Anterior cingulate cortex (tissue), 58 donors: ENCODE measurements at places on chromosomes 6 and 20.

DNA sequence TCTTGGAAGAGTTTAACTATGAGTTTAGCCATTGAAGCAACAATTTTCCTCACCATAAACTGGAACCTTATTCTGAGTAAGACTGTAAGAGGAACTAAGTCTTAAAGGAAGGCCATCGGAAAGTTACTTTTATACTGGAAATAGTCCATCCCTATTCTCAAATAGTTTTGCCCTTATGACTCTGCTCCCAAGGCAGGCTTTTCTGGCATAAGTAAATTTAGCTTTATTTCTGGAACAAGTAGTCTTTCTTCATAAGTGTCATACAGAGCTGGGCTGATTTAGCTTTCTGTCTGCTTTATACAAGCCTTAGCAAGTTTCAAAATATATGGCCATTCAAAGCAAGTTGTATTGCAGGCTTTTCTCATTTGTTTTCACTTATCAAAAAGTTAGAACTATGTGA, 328.1 kb downstream of the HACE1 start:
- no peak for DNase-seq

- DNase-seq, result no peak
These were observed 24.3 kb downstream of the LRRN4 start for GRCh38 chr20:6029538-6029937.

DNA sequence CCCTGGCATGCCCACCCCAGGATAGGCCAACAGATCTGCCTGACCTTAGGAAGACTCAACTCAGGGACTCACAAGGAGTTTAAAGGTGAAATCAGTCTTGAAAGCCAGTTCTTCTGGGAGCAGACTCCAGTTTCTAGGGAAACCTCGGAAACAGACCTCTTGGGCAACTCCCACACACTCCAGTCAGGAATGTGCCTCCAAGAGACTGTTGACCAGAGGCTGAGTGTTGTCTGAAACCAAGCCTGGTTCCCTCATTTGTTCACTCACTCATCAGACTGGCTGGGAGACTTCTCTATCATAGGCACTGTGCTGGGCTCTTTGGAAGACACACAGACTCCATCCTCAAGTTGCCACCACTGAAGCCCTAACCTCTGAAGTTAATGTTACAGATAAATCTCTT, 1.8 kb downstream of the TREM1 start:
- no peak for DNase-seq

GRCh38 chr20:19207541-19207940, 4.9 kb upstream of the SLC24A3 start:
- DNase-seq, result no peak

- DNase-seq, result no peak
These were observed 302.3 kb downstream of the TENT5A start for GRCh38 chr6:81450180-81450579.

- DNase-seq, result no peak
These were observed 87.5 kb downstream of the CRYBG1 start for GRCh38 chr6:106448000-106448426.

DNA sequence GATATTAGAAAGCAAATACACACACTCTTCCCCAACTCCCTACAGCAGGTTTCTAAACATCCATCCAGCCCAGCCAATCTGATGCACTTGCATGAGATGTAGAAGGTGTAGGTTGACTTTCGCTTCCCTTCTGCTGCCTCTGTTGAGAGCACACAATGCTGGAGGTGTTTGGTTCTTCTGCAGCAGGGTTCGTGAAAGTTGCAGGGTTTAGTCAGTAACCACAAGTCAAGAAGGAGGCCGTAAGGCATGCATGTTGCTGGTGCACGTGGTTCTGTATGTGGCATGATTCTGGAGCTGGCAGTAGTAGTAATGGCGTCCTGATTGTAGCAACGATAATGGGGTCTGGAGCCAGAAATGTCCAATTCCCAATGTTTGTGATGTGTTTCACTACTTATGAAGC, 53.0 kb downstream of the DEK start:
- no peak for DNase-seq

GRCh38 chr20:45066372-45066771, 34.6 kb downstream of the KCNS1 start:
- no peak for DNase-seq

DNA sequence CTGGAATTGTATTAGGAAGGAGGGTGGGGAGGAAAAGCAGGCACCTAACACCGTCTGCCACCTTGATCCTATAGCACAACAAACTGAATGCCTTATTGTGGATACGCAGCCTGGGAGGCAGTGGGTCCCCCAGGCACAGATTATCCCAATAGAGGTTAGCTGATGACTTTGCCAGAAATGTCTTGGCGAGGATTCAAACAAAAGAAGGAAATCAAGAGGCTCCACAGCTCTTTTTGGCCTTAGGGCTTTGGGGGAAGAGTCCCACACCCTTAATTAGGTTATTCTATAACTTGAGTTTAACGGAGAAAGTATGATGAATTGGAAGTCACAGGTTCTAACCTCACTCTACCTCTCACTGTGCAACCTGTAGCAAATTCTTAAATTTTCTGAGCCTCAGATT, 102.0 kb downstream of the MRPL14 start:
- DNase-seq, result no peak

DNA sequence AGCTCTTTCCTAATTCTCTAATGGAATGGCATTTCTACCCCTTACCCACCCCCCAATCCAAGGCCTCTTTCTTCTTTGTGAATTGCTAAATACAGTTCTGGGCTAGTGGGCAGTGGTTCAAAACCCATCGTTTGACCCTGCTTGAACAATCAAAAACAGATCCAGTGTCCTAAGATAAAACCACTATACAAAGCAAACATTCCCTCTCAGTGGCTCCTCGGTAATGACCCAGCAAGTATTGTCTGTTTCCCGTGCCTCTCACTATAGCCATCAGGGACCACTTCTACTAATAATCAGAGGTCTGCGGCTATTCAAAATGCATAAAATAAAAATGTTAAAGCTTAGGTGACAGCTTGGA, 143.5 kb upstream of the AKAP12 start:
- DNase-seq, result no peak
